Activated CD8-positive, alpha-beta memory T cell treated with anti-CD3 and anti-CD28 coated beads for 1 hour (primary cell): ENCODE measurements at places on chromosomes 5 and 9.

- DNase-seq = no peak
These were observed 38.1 kb downstream of the AGXT2 start for GRCh38 chr5:35009657-35010056.

DNA sequence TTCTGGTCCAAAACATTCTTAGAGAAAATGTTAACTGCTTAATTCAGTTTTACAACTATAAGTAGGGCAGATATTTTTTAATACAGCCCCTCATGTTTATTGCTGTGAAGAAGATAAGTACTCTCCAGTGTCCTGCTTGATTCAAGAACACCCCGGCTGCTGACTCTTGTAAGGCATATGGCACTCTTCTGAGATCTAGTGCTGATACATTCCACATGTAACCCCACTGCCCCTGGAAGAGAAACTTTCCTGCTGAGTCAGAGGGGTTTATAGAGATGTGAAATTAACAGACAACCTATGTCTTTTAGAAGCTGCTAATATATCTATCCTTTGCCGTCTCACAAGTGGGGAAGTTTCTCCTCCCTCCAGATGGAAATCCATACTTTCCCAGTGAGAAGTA lies 1.0 kb upstream of the MINAR2 start:
- DNase-seq = no peak

- no peak for DNase-seq
These were observed 212.5 kb downstream of the CFAP90 start for GRCh38 chr5:7638456-7638855.

GRCh38 chr9:83458530-83458929 lies 79.7 kb downstream of the FRMD3 start:
- DNase-seq = no peak

GRCh38 chr5:131534974-131535373 lies 100.1 kb downstream of the RAPGEF6 start:
- DNase-seq = no peak

DNA sequence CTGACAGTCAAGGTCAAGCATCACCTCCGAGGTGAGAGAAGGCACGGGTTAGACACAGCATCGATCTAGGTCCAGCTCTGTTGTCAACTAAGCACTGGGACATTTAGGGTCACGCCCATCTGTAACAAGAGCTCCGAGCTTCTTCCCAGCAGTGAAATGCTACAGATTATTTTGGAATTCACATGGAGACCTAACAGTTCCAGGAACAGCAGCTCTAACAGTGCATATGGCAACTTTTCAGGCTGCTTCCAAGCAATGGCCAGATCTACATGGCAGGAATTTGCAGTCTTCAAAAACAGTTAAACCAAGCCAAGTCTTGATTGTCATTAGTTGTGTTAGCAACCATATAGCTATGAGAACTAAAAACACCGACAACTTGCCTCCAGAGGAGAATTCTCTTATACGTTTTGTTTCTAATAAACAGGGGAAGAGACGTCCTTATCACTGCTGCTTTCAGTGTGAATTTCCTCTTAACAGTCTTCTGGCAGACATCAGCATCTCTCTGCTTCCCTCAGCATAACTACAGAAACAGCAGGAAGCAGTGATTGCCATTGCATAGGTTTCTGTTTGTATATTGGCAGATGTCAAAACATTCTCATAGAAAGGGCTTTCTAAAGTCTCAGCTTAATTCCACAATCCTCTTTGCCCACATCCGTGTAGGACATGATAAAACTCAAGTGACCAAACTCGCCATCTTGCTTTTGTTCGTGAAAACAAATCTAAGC lies 242.1 kb upstream of the DAPK1 start:
- no peak for DNase-seq

GRCh38 chr5:64637144-64637543 lies 53.2 kb upstream of the SHISAL2B start:
- DNase-seq = no peak

- DNase-seq = no peak
These were observed 83.0 kb upstream of the JAK2 start for GRCh38 chr9:4902135-4902475.

DNA sequence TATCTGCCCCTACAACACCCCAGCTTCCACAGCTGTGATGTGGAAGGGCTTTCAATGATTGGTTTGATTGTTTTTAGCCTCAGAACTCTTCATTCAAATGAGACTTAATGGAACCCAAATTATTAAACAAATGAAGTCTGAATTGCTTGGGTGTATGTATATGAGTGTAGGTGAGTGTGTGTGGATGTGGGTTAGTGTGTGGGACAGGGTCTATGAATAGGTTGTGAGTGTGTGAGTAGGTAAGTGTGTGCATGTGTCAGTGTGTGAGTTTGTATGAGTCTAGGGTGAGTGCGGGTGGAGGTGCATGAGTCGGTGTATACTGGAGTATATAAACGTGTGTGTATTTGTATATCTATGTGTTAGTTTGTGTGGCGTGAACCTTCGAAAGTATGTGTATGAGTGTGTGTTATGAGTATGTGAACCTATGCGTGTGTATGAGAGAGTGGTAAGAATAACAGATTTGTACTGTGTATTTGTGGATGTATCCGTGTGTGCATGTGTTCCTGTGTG lies 26.9 kb downstream of the COL15A1 start:
- DNase-seq = no peak

DNA sequence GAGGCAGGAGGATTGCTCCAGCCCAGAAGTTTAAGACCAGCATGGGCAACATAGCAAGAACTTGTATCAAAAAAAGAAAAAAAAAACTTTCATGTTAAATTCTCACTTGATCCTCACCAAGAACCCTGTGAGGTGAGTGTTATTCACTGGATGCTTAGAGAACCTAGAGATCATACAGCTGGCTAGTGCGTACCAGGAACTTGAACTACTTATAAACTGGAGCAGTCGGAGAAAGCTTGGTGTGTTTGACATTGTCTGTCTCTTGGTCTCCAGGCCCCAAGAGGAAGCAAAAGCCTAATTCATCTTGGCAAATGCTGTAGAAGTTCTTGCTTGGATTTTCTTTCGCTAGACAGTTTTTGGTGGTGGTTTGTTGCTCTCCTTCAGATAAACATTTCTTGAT lies 18.1 kb downstream of the TJP2 start:
- DNase-seq = no peak

GRCh38 chr5:133256276-133256675 lies 204.5 kb downstream of the HSPA4 start:
- DNase-seq = no peak

GRCh38 chr9:76897804-76898525 lies 7.9 kb downstream of the PRUNE2 start:
- DNase-seq = no peak

DNA sequence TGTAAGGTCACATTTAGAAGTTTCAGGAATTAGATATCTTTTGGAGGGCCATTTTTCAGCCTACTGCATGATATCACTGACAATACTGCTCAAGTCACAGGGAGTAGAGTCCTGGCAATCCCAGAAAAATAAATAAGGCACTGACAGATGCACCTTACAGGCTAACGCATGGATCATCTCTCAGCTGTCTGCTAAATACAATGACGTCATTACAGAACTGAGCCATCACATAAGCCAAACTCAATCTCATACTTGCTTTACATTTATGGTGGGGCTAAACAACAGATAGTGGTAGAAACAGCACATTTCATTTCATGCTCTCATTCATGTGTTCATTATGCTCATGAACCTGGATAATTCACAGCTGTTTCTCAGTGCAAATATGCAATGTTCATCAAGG lies 243.7 kb downstream of the SEMA5A start:
- DNase-seq = no peak

DNA sequence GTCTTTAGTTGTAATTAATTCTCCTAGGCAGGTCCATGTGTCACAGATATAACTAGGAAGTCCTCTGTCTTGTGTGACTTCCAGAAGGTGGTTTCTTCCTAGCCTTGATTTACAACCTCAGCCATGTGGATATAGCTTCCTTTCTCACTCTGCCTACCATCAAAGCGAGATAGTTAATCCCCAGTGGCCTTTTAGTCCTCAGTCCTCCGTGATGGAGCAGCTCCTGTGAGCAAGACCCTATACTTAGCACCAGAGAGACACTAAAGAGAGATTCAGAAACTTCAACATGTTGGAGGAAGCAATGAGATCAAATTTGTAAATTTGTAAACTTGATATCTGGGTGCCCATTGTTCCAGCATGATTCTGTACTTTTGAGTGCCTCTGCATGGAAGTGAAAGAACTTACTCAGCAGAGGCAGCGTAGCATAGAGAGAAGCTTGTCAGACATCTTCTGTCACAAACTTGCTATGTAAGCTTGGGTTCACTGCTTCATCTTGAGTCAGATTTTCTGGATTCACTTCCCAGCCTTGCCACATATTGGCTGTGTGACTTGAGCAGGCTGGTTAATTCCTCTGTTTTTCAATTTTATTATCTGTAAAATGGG lies 170.2 kb upstream of the NR3C1 start:
- no peak for DNase-seq

GRCh38 chr9:33277484-33277883 lies 12.6 kb downstream of the CHMP5 start:
- no peak for DNase-seq

- no peak for DNase-seq
These were observed 46.6 kb upstream of the PRSS3 start for GRCh38 chr9:33748633-33749304.

DNA sequence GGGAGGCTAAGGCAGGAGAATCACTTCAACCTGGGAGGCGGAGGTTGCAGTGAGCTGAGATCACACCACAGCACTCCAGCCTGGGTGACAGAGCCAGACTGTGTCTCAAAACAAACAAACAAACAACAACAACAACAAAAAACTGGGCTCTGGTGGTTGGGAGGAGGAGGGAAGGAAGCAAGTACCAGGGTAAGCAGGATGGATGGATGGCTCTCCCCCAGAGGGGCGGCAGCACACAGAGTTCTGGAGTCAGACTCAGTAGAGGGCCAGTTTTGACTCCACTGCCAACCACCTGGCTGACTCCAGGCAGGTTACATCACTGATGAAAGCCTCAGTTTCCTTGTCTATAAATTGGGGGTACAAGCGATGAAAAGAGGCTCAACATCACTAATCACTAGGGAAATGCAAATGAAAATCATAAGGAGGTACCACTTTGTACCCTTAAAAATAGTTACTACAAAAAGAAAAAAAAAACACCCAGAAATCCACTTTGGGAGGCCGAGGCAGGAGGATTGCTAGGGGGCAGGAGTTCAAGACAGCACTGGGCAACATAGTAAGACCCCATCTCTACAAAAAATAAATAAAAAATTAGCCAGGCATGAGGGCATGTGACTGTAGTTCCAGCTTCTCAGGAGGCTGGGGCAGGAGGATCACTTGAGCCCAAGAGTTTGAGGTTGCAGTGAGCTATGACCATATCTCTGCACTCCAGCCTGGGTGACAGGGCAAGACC lies 3.2 kb downstream of the SLC22A4 start:
- no peak for DNase-seq

DNA sequence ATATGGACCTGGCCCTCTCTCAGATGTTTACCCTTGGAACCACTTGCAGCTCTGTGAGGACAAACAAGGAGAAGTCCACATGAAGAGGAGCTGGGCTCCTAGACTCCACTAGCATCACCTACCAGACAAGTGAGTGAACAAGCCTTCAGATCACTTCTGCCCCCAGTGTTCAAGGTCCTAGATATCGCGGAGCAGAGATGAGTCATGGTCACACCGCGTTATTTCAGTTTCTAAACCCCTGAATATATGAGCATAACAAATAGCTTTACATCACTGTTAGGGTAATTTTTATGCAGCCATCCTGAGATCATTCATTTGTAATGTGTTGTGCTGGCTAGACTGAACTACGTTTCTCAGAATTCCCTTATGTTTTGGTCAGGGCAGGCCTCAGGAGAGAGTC lies 77.0 kb upstream of the DAP start:
- DNase-seq = no peak

DNA sequence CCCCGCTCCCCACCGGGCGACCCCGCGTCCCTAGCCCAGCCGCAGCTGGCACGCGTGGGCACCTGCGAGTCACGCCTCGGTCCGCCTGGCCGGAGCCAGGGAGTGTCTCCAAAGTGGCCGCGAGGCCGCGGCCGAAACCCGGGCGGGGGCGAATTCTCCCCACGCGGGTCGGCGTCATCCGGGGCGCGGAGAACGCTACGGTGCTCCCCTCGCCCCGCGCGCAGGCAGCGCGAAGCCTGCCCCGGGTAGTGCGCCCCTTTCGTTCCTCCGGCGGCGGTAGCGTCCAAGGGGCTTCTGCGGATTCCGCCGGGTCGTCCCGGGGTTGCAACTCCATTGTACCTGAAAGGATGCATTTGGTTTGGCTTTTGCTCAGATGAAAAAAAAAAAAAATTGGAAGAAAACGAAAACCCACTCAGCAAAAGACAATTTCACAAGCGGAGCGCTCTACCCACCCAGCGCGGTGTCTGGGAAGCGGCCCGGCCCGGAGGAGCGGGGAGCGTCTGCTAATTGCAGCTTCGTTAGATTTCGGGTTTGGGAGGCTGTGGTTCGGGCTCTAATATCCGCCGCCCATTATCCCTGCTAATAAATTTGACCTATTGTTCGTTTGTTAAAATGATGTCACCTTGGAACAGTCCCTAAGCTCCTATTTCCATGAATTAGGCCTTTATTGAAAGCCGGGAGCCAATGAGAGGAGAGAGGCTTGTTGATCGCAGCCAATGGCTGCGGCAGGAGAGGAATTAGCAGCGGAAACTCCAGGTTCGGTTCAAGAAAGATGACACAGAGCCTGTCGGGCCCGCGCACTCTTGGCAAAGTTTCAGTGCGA lies at the start of gene TLX3:
TLX3 (plus strand) TSS at position 796 of the 823 bp plus-strand sequence. CDS start 118 bp downstream, outside the sequence.
- no peak for DNase-seq

DNA sequence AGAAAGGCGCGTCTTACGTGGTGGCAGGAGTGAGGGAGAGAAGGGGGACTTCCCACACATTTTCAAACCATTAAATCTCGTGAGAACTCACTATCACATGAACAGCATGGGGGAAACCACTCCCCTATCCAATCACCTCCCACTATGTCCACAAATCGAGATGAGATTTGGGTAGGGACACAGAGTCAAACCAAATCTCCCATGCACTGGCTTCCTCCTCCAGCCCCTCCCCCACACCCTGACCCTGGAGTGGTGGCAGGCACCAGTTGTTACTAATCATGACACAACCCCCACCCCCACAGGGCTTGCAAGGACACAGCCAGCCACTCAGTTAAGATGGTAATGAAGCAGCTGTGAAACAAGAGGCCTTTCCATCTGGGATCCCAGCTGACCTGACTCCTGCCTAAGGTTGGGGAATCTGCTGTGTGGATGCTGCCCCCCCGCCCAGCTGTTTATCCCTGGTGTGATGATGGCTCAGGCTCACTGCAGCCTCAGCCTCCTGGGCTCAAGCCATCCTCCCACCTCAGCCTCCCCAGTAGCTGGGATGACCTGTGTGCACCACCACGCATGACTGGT lies 57.1 kb upstream of the FUBP3 start:
- no peak for DNase-seq

GRCh38 chr9:134781591-134782302 lies 98.9 kb upstream of the FCN2 start:
- DNase-seq = no peak

- no peak for DNase-seq
These were observed 9.5 kb upstream of the IFNK start for GRCh38 chr9:27514551-27514950.
